ENCODE measurements at places on chromosomes 7 and 10. TPM values are rescaled to one million over a fixed set of nuclear protein-coding genes. Genes with fewer than 3 reads are reported as not detected.

DNA sequence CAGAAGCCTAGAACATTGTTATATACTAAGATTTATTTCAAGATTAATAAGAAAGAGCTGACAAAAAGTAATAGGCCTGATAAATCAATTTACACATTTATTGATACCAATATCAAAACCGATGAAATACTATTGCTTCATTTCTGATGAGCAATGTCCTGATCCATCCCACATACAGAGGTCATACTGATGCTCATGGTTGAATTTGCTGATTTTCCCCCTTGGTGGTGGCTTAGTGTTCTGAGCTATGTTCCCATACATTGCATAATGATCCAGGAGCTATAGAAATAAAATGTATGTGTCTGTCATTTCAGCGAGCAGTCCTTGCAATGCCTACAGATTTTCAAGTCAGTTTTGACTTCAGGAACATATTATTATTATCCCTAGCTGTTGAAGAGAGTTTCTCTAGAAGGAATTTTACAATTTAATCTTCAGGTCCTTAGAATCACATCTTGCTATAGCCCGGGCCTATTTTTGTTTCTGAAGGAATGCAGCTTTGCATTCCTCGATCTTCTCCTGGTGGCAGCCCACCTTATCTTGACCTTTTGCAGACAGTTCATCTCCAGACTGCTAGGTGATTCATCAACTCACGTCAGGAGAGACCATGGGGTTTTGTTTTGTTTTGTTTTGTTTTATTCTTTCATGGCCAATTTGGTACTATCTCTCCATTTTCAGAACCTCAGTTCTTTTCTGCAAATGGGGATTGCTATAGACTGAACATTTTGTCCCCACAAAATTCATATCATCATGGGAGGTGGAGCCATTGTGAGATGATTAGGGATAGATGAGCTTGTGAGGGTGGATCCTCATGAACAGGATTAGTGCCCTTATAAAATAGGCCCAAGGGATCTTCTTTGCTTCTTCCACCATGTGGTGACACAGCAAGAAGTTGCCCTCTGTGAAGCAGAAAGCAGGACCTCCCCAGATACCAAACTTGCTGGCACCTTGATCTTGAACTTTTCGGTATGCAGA, 465.6 kb upstream of the IGFBP3 start:
- no peaks in the 10 kb centered on the region for H3K4me1 ChIP-seq
- no peaks in the 10 kb centered on the region for H3K36me3 ChIP-seq
- no peak overlapping the region for H3K4me3 ChIP-seq

- no peaks in the 10 kb centered on the region for H3K4me1 ChIP-seq
- H3K27me3 ChIP-seq: no peaks in the 10 kb centered on the region
- H3K27ac ChIP-seq: no peak overlapping the region
Observed at GRCh38 chr10:38038107-38038931, 27.8 kb downstream of the ZNF33A start.

- no peaks in the 10 kb centered on the region for H3K4me1 ChIP-seq
- no peaks in the 10 kb centered on the region for H3K36me3 ChIP-seq
- H3K27ac ChIP-seq: no peak overlapping the region
- DNase-seq: no peak
Observed at GRCh38 chr10:90589825-90590224, 268.0 kb downstream of the HTR7 start.

DNA sequence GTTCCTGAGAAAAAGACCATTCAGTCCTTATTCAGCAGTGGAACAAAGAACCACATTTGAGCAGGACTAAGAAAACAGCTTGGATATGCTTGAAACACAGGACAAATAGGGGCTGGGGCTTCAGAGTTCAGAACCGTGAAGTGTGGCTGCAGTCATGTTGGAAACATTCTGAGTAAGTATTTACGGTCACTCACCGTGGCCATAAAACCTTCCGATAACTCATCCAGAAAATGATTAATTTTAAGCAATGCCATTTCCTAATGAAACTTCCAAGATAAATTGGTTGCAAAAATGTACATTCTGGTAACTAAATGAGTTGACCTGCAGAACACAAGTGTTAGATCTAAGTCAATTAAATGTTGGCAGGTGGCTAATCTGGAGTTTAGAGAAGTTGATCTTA, 279.2 kb downstream of the CXCL12 start:
- DNase-seq: no peak
- no peaks in the 10 kb centered on the region for H3K4me1 ChIP-seq
- no peak overlapping the region for H3K27ac ChIP-seq
- H3K27me3 ChIP-seq: no peaks in the 10 kb centered on the region

DNA sequence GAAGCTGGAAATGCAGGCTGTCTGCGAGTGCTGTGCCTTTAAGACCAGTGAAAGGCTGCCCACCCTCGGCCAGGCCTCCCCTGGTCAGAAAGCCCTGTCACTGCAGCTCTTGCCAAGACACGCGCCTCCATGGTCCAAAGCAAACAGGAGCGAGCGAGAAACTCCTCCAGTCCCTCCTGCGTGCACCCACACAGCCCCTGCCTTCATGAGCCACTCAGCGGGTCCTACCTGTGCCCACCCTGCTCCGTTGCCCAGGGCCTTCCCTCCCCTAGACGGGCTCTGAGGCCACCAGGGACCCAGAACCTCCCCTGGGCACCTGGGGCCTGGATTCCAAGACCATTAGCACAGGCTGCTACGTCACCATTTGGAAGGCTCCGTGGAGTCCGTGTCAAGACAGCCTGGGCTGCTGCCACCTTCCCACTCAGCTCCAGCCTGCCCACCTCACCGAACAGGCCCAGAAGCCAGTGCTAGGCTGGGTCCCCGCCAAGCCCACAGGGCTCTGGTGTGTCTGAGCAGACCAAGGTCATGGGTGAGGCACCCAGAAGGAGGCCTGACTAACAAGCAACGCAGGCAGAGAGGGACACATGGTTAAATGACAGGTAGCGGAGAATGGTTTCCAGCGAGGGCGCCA, 144.5 kb downstream of the NEURL1 start:
- peaks cover 34% of the 10 kb centered on the region for H3K4me1 ChIP-seq
- DNase-seq: no peak
- H3K36me3 ChIP-seq: no peaks in the 10 kb centered on the region

GRCh38 chr7:32618470-32618869, 123.2 kb downstream of the AVL9 start:
- H3K36me3 ChIP-seq: no peaks in the 10 kb centered on the region
- no peak overlapping the region for H3K27ac ChIP-seq
- peaks cover 3% of the 10 kb centered on the region for H3K4me1 ChIP-seq
- no peak for DNase-seq
- H3K4me3 ChIP-seq: no peak overlapping the region

GRCh38 chr10:110613341-110613995, 30.7 kb upstream of the RBM20 start:
- no peak for DNase-seq
- H3K36me3 ChIP-seq: no peaks in the 10 kb centered on the region
- H3K27me3 ChIP-seq: no peaks in the 10 kb centered on the region
- H3K27ac ChIP-seq: no peak overlapping the region
- H3K4me3 ChIP-seq: no peak overlapping the region

DNA sequence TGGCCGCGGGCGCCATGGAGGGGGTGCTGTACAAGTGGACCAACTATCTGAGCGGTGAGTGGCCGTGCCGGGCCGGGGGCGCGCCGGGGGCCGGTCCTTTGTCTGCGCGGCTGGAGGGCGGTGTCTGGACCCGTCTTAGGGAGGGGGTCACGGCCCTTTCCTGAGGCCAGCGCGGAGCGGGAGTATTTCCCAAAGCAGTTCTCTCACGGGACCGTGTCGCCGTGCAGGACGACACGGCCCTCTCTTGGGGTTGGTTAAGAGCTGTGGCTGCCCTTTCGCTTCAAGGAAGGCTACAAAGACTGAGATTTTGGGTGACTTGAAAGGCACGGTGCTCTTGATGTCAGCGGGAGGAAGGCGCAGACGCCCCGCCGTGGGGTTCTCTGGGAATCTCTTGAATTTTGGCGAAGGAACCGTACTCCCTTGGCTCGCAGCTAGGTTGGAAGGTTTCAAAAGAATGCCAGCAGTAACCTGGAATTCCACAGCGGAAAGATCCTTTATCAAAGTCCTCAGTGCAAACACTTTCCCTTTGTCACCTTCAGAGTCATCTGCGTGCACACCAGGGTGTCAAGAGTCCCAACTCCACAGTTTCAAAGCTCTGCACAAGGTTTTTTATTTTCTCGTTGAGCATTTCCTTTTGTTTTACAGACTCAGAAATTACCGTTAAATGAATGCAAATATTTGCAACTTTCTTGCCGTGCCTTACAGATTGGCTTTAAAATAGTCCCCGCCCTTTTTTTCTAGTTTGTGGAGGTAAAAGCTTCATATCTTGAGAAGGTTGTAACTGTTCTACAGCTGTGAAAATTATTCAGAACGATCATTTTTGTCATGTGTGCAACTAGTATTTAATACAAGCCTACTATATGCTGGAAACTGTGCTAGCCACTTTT, 780 bp downstream of the PLEKHA8 start:
- peak overlapping the region; percentile 84 for H3K4me3 ChIP-seq
- H3K27me3 ChIP-seq: no peaks in the 10 kb centered on the region
- DNase-seq: no peak
- H3K4me1 ChIP-seq: peaks cover 31% of the 10 kb centered on the region

DNA sequence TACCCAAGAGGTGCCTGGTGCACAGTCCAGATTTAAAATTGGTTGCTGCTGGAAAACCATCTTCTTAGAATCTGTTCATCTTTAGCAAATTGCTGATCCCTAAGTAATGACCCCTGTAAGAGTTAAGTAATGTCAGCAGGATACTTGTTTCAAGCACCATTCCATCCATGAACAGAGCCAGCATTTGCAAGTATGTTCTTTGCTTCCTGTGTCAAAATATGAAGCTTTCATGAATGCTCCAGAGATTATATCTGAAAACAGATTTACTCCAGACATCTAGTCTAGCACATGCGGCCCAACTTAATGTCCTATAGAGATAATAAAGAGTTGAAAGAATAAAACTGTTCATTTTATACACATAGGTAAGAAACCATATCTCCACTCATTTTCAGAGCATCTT, 98.7 kb upstream of the ZNF438 start:
- H3K27me3 ChIP-seq: no peaks in the 10 kb centered on the region
- no peaks in the 10 kb centered on the region for H3K36me3 ChIP-seq
- DNase-seq: no peak
- no peak overlapping the region for H3K4me3 ChIP-seq
- H3K4me1 ChIP-seq: peaks cover 17% of the 10 kb centered on the region

DNA sequence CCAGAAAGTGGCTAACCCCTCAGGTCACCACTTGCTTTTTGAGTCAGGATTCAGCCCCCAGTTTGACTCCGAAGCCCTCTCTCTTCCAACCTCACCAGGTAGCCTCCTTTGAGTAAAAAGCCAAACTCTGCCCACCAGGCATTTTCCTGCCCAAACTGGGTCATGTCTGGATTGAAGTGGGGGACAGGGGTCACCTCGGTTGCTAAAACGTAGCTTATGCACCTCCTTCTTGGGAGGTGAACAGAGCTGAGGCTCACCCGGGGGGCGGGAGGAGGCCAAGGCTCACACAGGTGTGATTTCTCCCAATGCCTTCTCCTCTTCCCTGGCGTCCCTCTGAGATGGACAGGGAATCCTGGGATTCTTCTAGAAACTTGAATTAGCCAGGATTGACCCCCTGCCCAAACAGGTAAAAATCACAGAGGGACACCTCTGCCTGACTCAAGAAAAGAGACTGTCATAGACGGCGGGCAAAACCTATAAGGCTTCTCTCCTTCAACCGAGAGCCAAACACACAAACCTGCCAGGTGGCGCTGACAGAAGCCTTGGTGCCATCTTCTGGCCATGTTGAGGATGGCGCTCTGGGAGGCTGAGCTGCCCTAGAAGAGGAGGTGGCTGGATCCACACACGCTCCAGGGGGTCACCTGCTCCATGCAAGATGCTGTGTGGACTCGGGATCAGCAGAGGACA, 51.6 kb downstream of the PRLHR start:
- no peaks in the 10 kb centered on the region for H3K4me1 ChIP-seq
- no peak overlapping the region for H3K4me3 ChIP-seq
- H3K27ac ChIP-seq: no peak overlapping the region
- no peaks in the 10 kb centered on the region for H3K36me3 ChIP-seq

- peaks cover 13% of the 10 kb centered on the region for H3K36me3 ChIP-seq
- no peak overlapping the region for H3K4me3 ChIP-seq
- H3K27me3 ChIP-seq: no peaks in the 10 kb centered on the region
- no peaks in the 10 kb centered on the region for H3K4me1 ChIP-seq
- DNase-seq: peak; percentile 40
- peak overlapping the region; percentile 30 for H3K27ac ChIP-seq
Observed at GRCh38 chr10:125076121-125076825, 84.1 kb downstream of the CTBP2 start.

DNA sequence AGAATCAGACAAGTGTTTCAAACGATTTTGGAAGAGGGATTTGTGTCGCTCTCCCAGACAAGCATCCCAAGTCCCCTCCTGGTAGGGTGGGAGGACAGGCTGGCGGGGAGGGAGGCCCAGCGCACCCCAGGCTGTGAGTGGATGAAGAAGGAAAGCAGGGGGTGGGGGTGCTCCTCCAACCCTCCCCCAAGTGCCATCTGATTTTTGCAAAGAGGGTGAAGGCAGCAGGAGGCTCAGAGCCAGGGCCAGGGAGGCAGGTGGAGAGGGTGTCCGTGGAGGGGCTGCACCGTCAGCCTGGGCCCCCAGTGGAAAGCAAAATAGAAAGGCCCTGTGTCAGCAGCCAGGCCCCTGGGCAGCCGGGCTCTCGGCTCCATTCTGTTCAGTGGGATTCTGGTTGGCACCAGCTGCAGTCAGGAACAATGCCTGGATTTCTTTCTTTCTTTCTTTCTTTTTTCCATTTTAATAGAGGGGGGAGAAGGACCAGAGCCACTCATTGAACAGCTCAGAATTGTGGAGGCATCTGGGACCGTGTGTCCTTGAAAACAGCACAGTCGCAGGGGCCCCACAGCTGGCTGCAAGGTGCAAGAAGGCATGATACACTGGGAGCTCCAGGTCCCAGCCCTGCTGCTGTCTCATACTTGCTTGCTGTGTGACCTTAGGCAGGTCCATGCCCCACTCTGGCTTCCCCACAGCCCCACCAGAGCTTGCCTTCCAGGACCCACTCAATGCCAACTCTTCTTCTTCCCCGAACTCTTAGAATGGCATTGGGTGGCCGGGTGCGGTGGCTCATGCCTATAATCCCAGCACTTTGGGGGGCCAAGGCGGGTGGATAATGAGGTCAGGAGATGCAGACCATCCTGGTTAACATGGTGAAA, 7.1 kb upstream of the ZMIZ1 start:
- DNase-seq: peak; percentile 50
- no peak overlapping the region for H3K27ac ChIP-seq
- H3K36me3 ChIP-seq: no peaks in the 10 kb centered on the region
- H3K27me3 ChIP-seq: no peaks in the 10 kb centered on the region
- H3K4me3 ChIP-seq: no peak overlapping the region

Gene ADAP1
- total RNA-seq: 30.7 TPM

Gene CLEC2L
- not detected for total RNA-seq

Gene TRUB1
- total RNA-seq: 11.3 TPM

Gene AGBL3
- total RNA-seq: 3.9 TPM

Gene NODAL
- total RNA-seq: not detected

Gene AQP1
- 1,132 TPM for total RNA-seq

Gene NAT16
- total RNA-seq: not detected

All from upper lobe of right lung (tissue), 1 donor.